ENCODE measurements at places on chromosomes 2 and 18.

DNA sequence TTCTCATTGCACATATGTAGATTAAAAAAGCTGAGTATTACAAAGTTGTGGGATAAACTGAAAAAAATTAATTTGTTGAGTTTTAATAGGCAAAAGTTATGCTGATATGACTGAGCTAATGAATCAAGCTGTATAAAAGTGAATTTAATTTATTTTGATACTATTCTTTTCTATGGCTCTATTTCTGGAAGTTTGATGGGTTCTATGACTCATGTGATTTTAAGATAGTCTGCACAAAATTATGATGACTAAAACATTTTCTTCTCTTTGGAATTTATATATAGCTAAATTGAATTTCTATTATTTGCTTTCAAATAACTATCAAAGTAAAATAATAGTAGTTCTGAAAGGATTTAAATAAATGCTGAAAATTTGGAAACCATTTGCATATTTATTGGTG lies 71.0 kb upstream of the MMADHC start:
- DNase-seq: no peak

- DNase-seq: no peak
Observed at GRCh38 chr2:5392658-5393057, 299.5 kb upstream of the SOX11 start.

DNA sequence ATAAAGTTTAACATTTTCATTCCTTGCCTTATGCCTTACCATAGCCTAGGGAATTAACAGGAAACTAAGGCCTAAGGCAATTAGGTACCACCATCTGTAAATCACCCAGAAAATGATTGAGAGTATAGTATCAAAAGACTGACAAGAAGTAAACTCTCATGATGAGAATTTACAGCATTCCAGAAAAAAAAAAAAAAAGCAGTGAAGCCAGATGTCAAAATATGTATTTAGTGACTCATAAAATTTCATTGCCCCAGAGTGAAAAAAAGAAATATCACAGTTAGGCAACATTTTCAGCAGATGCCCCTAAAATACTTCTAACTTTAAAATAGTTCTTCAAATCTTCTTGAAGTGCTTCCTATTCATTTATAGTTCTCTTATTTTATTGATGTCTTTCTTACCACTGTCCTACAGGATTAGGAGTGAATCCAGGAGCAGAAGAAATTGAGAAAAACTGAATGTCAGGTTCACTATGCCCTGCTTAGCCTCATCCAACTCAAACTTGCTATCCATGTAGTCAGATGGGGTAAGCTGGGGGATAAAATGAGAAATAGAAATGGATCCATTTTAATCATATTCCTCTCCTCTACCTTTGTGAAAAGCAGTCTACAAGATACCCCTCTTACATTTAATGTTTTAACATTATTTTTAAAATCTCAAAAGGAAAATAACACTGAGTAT lies 57.3 kb upstream of the TANK start:
- no peak for DNase-seq

- DNase-seq: no peak
Observed at GRCh38 chr2:105397953-105398335, 907 bp downstream of the FHL2 start.

GRCh38 chr2:23589739-23590138 lies 204.8 kb downstream of the KLHL29 start:
- no peak for DNase-seq

GRCh38 chr2:20669562-20670314 lies 2.8 kb downstream of the GDF7 start:
- no peak for DNase-seq

DNA sequence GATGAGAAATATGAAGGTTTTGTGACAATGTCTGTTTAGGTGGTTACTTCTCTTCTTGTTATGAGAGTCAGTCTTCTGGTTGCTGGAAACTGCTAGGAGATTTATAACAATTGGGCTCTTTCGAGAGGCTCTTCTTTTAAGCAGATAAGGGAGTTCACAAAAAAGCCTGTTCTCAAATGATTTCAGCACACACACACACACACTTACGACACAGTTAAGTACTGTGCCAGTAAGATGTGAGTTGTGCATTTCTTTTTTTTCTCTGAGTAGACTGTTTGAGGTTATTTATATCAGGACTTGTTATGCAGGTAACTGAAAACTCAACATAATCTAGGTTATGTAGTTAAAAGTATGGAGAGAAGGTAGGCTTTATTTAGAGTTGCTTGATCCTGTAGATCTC lies 49.8 kb downstream of the MSH2 start:
- DNase-seq: no peak

- peak; percentile 18 for DNase-seq
Observed at GRCh38 chr18:26307161-26307773, 81.0 kb downstream of the TAF4B start.

DNA sequence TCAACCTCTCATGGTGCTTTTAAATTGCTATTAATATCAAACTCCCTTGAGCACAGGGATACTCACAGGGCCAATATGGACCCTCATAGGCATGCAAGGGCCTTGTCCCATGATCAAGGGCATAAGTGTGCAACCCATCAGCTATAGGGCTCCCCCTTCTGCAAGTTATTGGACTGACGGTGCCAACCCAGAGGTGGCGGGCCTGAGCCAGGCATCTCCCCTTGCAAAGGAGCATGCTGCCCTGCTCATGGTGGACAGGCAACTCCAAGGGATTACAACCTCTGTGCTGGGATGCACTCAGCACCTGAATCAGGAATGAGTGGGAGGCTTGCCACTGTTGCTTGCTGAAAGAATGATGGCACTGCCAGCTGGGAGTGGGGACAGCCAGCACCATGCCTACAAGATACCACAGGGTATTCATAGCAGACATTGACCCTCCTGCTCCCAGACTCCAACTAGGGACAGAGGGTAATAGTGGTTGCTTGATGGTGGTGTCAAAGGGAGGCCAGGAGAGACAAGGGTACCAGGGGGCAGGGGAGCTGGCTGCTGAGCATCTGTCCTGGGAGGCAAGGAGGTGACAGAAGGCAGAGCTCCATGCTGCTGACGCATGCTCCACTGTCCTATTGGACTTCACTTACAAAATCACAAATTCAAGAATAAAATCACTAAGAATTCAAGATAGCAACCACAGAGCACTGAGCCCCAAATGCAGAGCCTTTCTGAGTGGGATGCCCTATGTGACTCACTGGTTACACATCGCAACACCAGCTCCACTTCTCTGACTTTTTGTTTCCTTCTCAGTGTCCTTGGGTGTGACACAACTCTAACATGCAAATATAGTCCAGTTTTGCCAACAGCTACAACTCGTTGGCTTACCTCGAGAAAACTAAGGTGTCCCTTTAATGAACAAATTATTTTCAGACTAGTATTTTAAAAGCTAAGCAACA lies 157.1 kb upstream of the CCDC150 start:
- no peak for DNase-seq

DNA sequence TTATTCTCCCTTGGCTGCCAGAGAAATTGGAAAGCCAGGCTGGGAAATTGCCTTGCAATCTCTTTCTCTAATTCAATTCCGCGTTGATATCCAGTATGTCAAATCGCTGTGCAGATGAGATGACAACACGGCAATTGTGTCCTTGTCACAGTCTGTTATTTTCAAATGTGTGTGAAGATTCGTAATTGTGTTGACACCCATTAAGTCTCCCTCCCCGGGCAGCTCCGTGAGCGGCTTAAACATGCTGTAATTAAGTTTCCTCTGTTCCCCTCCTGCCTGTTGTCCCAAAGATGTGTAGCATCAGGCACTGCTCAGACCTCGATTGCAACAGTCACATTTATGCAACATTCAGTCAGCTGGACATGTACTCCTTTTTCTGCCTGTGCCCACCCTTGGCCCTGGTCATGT lies 209.5 kb downstream of the LPIN1 start:
- DNase-seq: no peak

- no peak for DNase-seq
Observed at GRCh38 chr18:48542513-48543181, 3.8 kb downstream of the CTIF start.

- no peak for DNase-seq
Observed at GRCh38 chr2:160315337-160315736, 115.3 kb upstream of the ITGB6 start.

DNA sequence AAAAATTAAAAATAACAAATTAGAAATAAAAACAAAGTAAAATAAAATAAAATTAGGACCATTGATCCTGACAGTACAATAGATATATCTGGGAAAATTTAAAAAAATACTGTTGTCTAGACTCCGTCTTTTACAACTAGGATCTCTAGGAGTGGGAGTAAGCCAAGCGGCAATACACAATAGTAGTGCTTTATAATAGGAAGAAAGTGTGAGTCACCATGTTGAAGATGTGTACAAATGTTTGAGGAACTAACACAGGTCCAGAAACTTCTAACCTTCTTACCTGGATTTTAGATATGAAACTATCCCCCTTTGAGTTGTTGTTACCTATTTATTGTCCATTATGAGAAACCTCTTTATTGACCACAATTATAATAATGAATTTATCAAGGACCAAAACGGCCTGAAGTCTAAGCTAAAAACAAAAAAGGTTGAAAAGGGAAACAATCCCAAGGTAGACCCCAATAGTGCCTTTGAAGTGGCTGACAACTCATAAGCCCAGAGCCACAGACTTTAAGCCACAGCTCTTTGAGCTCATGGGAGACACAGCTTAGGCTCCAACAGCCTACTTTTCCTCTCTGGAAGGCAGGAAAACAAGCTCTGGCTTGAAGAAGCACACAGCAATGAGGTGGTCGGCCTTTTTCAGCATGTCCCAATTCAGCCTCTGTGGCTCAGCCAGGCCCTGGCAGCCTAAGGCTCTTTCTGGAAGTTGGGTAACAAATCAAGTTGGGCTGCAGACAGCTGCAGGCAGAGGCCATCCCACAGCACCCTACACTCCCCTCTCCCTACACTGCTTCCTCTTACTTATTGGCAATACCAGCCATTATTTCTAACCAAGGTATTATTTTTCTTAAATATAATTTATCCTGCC lies 62.9 kb downstream of the AQP4 start:
- DNase-seq: no peak

DNA sequence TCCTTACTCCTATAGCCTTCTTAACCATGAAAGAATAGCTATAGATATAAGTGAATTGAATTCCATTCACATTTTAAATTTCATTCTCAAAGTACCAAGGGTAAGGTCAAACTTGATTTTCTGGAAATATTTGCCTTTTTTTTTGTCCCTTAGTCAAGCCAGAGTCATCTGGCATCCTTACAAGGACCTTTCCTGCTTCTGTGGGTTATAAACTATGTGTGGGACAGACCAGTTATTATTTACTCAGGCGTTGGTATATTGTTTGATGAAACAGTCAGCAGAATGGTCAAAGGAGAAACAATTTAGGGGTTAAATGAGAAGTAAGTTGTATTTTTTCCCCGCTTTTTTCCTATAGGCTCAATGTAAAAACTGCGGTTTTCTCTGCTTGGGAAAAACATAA lies 1103.2 kb upstream of the ZEB2 start:
- no peak for DNase-seq

DNA sequence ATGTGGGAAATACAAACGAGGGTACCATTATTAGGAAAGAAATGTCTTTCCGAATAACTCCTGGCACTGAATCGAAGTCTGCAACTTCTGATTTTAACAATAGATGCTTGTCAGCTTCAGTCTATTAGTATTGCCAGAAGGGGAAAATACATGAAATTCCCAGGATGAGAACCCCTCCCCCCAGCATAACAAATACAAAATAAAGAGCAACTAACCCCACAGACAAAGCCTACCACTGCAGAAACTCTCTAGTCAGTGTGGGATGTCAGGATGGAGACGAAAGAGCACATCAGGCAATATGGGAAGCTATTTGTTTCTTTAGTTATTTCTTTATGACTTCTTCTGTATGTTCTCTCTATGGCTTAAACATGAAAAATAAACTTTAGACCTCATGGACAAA lies 365.0 kb upstream of the CDH2 start:
- no peak for DNase-seq

DNA sequence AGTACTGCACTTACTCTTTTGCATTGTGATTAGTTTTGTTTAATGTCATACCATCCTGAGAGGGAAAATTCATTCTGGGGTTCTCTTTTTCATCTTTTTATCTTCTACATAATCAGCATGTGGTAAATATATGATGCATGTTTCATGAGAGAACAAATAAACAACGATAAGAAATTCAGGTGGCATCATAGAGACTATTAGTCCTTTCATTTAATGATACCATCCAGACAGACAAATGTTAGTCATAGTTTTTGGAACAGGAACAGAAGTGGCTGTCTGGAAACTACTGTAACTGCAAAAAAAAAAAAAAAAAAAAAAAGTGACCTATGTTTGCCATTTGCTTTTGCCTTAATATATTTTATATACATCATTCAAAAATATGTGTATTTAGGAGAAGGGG lies 761.0 kb downstream of the EPHA4 start:
- no peak for DNase-seq

- no peak for DNase-seq
Observed at GRCh38 chr2:234458466-234458865, 38.4 kb downstream of the ARL4C start.

All from D721Med (cell line).